ENCODE measurements at places on chromosomes 5 and 9. TPM values are rescaled to one million over a fixed set of nuclear protein-coding genes. Genes with fewer than 3 reads are reported as not detected.

MUSK gene
- total RNA-seq: not detected

CCDC183 gene
- 0.14 TPM for total RNA-seq

ZNF366 gene
- total RNA-seq: not detected

BARX1 gene
- 0.61 TPM for total RNA-seq

- no peak for DNase-seq
Measured at GRCh38 chr9:37327553-37327952, 94.9 kb upstream of the GRHPR start.

DNA sequence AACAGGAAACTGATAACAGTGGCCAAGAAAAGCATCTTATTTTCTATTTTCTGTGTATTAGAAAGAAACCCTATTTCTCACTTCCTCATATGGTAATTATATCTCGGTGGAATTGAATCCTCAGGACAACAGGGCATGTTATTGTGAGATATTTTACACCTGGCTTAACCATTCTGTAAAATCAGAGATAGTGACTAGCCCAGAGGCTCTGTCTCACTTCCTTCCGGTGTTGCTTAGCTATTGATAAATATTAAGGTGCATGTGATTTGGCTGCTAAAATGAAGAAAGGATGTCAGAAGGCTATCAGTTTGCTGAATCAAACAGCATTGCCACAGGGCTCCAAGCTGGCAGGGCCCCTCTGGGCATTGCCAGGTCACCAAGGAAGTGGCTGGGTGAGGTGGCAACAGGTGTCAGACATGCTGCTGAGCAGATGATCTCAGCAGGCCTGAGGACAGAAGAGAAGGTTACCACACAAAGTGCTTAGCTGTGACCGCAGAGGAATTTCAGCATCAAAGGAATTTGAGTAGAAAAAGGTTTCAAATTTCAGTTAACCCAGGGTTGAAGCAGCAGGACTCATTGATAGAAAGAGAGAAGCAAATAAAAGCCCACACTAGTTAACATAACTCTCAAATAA, 330.7 kb downstream of the PDE4D start:
- DNase-seq: no peak

ST8SIA4 gene
- total RNA-seq: 61.3 TPM

JAK2 gene
- 29.3 TPM for total RNA-seq

IL13 gene
- total RNA-seq: 231 TPM

LOX gene
- 0.05 TPM for total RNA-seq

GRCh38 chr5:74156728-74157383, 483.7 kb downstream of the ENC1 start:
- DNase-seq: no peak

DNA sequence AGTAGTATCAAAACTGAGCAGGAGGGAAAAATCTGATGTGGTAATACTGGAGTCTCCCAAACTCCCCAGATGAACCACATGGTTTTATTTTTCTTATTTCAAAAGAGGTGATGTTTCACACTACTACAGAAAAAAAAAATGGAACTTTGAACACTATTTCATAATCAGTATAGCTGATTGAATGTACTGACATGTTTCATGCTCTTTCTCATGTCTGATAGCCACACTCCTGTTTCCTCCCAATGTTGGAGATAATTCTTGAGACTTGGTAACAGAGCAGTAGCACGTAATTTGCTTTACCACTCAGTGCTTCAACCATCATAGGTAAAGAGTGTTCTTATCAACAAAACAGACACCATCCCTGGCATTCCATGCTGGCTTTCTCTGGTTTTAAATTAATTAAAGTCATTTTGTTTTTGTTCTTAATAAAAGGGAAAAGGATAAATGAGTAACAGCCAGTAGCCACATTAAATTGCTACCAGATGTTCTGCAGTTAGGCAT, 85.2 kb downstream of the MUSK start:
- no peak for DNase-seq

DNA sequence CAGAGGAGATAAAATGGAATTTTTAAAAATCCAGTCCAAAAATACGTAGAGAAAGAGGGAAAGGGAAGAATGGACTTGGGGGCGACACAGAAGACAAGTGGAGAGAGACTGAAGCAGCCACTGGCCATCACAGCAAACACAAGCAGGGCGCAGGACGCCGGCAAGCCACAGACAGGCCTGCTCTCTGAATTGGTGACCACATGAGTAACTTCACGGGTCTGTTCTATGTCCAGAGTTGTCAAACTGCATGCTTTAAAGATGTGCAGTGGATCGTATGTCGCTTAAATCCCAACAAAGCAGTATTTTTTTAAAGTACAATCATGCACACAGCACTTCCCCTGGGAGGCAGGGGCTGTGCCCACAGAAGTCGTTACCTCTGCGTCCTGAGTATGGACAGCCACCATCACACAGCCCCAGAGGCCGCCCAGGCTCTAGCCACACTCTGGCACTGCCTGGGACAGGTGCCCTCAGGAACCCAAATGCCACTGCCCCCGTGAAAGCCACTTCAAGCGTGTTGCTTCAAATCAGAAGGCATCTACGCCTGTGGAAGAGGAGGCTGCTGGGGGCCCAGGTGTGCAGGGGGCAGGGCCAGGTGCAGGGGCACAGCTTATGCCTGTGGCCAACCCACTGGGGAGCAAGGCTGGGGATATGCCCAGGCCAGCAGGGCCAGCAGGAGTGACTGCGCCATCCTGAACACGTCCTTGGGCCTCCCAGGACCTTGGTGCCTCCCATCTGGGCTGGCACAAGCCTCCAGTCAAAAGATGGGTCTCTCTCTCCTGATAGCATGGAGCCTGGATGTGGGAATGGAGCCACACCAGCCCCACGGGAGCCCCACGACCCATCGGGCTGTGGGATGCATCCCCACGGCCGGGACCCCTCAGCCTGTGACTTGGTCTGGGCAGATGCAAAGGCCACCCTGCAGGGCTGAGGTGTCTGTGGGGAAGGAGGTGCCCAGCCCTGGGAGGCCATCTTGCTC, 5.9 kb upstream of the LRRC14B start:
- DNase-seq: no peak

CBY3 gene
- total RNA-seq: 0.63 TPM

GRCh38 chr5:51194671-51195070, 188.6 kb upstream of the ISL1 start:
- no peak for DNase-seq

DNA sequence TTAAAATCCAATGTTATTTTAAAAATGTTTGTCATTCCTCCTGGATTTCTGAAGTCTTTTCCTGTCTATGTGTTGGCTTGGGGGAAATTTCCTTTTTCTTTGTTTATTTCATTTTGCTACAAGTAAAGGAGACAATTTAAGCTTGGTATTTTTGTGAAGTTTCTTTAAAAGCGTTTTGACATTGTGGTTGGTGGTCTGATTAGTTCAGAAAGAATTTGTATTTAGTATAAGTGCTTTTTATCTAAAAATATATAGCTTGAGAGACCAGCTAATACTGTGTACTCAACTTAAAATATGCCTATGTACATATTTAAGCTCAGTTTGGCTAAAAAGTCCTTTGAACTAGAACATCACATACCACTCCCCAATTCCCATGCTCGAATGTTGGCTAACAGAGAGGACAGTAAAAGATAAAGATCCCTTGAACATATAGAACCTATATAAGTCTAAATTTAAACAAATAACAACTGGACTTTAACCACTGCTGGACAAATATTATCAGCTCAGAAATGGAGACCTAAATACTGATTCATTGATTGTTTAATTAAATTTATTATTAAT, 237.6 kb downstream of the TLE4 start:
- no peak for DNase-seq

CDH6 gene
- total RNA-seq: not detected

- DNase-seq: no peak
Measured at GRCh38 chr9:108259917-108260675, 595.7 kb downstream of the ACTL7B start.

DMRT2 gene
- total RNA-seq: 0.21 TPM

GPX8 gene
- not detected for total RNA-seq

GFI1B gene
- total RNA-seq: not detected

All from activated CD4-positive, alpha-beta T cell treated with anti-CD3 and anti-CD28 coated beads, Interleukin-2, amount 10 ng/mL, durations not matched to agents 24 days and 14 days (primary cell).